ENCODE measurements at places on chromosomes 3 and 15.
A peak's percentile ranks its signal among the peaks of the same experiment; 100 is the strongest.

DNA sequence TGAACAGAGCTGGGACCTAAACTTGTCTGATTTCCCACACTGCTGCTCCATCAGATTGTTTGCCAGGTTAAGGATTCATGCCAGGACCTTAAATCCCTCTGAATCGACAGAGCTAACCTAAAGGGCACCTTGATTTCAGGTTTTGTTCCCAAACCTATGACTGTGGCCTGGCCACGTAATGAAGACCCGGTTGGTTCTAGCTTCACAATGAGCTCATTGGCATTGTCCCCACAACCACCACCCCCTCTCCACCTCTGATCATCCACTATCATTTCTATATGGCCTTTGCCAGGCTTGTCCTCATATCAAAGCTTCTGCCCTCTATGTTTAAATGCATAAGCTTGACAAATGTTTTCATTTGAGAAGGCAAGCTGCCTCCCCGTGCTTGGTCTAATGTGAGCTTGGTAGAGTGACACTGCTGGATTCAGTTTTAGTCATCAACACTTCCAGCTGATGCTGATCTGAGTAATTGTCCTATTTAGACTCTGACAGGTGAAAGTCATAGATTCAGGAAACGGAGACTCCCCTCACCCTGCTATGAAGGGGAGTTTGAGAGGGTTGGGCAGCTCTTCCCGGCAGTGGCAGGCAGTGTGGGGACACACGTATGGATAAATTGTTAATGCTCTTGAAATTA lies 407.1 kb upstream of the CFAP20DC start:
- DNase-seq: no peak

DNA sequence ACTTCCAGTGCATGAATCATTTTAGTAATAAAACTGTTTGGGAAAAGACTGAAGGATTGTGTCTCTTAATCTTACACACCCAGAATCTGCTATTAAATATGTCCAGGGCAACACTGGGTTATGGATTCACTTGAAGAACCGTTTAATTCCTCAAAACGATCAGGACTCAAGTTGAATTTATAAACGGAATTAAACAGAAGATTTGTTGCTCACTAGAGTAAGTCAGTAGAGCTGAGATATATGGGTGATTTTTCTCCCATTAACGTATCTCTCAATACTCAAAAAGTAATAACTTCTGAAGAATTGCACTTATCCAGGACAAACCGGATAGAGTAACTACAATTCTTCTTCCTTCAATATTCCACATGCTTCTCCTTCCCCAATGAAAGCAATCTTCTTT lies 41.1 kb upstream of the LIPC start:
- DNase-seq: no peak

DNA sequence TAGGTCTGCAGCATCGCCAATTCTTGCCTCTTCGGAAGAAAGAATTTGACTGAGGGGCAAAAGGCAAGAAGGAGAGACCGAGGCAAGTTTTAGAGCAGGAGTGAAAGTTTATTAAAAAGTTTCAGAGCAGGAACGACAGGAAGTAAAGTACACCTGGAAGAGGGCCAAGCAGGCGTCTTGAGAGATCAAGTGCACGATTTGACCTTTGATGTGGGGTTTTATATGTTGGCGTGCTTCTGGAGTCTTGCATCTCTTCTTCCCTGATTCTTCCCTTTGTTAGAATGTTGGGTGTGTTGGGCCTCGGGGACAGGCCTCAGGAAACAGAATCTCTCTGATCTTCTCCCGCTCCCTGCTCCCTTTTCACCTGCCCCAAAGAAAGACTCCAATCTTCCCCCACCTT lies 40.6 kb upstream of the FLNB start:
- no peak for DNase-seq

GRCh38 chr3:153970741-153971347 lies 150.3 kb upstream of the ARHGEF26 start:
- peak; percentile 39 for DNase-seq

- no peak for DNase-seq
These were observed 12.0 kb downstream of the NFKBIZ start for GRCh38 chr3:101861212-101861788.

DNA sequence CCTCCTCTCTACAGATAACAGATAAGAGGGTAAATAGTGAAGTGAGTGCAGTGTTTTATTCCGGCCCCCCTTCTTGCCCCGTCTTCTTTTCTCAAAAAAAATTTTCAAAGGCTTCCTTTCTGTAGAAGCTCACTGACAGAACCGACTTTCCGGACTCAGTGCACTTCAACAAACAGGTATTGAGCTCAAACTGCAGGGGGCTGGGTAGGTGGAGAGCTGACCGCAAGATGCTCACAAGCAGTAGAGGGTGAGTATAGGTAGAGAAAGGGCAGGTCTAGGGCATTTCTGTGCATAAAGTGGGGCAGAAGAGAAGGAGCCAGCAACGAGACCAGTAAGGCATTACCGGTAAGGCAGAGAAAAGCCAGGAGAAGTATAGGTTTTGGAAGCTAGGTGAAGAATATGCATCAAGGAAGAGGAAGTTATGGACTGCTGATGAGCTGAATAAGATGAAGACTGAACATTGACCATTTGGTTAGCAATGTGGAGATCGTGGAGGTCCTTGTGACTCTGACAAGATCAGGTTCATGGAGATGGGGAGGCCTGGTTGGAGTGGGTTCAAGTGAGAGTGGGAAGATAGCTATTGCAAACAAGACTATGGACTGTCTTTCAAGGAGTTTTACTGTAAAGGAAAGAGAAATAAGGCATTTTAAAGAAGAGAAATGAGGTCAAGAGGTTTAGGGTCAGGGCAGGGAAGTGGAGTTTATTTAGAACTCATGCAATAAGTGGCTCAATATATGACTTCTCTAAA lies 97.4 kb downstream of the ST6GAL1 start:
- DNase-seq: no peak

GRCh38 chr3:157948605-157949383 lies 157.4 kb downstream of the SHOX2 start:
- DNase-seq: no peak

- no peak for DNase-seq
These were observed 11.6 kb downstream of the TKT start for GRCh38 chr3:53244271-53244670.

DNA sequence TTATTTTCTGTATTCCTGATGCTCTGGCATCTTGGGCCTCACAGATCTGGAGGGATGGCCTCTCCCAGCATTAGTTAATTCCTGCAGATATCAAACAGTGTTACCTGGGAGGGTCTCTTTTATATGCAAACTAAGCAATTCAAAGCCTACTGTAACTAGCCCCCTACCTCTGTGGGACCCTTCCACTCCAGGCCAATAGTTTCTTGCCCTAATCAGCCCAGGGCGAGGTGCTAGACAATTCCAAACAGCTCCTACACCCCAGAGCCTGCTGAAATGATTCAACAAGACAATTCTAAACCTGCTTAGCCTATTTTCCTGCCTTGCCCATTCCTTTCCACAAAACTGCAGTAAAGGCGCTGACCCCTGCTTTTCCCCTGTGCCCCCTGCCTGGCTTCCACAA lies 106.6 kb upstream of the IGSF10 start:
- no peak for DNase-seq

GRCh38 chr3:120903221-120903620 lies 4.8 kb upstream of the STXBP5L start:
- DNase-seq: no peak

DNA sequence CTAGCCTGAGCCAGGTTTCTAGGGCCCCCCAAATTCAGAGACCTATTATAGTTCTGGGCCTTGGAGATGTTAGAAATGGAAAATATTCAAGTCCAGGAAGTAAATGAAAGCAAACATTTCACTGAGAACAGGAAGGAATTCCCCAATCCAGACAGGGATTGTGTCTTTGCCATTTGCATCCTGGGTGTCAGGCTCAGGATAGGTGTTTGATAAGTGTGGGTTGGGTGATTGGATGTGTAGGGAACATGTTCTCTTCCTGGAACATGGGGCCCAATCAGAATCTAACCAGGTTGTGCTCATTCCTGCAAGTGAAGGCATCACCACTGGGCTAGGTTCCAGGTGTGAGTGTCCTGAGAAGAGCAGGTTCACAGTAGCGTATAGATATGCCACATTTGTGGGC lies 14.6 kb upstream of the LRRC2 start:
- DNase-seq: no peak

- no peak for DNase-seq
These were observed 413.9 kb downstream of the EPHA3 start for GRCh38 chr3:89521328-89521727.

- DNase-seq: no peak
These were observed 166.3 kb downstream of the NECTIN3 start for GRCh38 chr3:111237946-111238345.
